Activated naive CD4-positive, alpha-beta T cell treated with anti-CD3 and anti-CD28 coated beads, Interleukin-2, amount 10 ng/mL, durations not matched to agents 7 days and 5 days (primary cell): ENCODE measurements at places on chromosomes 4 and X.
A peak's percentile ranks its signal among the peaks of the same experiment; 100 is the strongest.

DNA sequence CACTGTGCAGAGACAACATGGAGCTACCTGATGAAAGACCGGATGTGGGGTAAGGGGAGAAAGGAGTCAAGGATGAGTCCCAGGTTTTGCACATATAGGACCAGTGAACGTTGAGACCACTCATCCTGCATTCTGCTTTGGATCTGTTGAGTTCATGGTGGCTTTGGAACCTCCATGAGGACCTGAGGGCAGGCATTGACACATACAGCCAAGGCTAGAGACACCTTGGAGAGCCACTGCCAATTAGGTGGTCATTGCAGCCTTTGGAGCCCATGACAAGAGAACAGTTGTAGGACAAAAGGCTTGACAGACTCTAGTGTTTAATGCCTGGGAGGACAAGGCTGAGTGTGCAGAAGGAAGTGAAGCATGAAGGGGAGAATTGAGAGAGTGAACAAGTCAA lies 87.9 kb downstream of the STK32B start:
- DNase-seq, result no peak

GRCh38 chr4:101102114-101102742 lies 245.1 kb downstream of the PPP3CA start:
- DNase-seq, result no peak

- DNase-seq, result no peak
These were observed 131.3 kb downstream of the FAAH2 start for GRCh38 chrX:57417827-57418226.

- DNase-seq, result no peak
These were observed 11.3 kb upstream of the RTL5 start for GRCh38 chrX:72142794-72143608.

DNA sequence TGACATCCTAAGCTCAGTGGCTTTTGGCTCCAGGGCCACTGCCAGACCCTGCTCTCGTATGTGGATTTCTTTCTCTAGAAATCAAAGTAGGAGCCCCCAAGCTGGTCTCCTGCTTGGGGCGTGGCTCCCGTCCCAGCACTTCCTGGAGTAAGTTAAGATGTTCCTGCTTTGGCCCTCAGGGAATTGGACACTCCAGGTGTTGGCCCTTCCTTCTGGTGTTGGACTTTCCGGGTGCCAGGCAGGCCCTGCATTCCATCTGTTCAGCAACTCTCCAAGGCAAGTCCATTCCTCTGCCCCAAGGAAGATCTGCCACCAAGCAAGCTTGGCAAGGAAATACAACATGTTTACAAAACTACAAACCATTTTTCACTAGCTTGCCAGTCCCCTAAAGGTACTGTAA lies 22.1 kb upstream of the GPC4 start:
- no peak for DNase-seq

DNA sequence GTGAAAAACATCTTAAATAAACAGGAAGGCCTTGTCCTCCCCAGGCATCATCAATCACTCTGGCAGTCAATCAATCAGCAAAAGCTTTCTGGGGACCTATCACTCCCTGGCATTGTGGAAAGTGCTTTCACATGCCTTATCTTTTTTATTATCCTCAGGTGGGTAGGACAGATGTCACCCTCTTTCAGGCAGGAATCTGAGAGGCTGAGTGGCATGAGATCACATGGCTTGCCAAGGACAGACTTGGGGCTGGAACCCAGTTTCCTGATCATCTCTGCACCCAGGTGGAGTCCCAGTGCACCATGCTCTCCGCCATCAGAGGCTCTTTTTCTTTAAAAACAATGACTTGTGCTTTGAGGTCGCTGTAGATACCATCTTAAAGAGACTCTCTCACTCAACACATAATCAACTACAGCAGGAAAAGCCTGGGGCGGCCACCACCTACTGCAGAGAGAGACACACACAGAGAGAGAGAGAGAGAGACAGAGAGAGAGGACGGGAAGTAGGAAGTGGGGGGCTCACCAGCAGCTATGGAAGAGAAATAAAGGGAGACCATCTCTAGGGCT lies 282.7 kb downstream of the PTTG2 start:
- peak; percentile 49 for DNase-seq

DNA sequence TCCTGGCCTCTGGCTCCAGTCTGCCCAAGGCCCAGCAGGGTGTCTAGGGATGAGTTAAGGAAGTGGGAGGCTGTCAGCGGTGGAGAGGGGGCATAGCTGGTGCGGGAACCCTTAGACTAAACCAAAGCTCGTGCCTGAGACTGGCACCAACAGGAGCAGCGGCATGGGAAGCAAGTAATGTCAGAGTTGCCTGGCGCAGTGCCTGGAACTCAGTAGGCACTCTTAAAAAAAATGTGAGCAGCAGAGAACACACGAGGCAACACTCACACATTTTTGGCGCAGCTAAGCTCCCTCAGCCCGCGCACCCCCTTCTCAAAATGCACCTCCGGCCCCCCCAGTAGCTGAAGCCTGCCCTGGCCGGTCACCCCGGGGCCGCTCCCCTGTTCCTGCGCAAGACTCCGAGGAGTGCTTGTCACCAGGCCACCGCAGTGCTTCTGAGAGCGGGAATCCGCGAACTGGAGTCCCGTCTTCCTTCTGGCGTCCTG lies 583 bp downstream of the GABRE start:
- DNase-seq, result no peak

- DNase-seq, result peak; percentile 44
These were observed 1.7 kb downstream of the CTBP1 start for GRCh38 chr4:1246901-1247863.

- no peak for DNase-seq
These were observed 39.3 kb upstream of the FHDC1 start for GRCh38 chr4:152896811-152897210.

DNA sequence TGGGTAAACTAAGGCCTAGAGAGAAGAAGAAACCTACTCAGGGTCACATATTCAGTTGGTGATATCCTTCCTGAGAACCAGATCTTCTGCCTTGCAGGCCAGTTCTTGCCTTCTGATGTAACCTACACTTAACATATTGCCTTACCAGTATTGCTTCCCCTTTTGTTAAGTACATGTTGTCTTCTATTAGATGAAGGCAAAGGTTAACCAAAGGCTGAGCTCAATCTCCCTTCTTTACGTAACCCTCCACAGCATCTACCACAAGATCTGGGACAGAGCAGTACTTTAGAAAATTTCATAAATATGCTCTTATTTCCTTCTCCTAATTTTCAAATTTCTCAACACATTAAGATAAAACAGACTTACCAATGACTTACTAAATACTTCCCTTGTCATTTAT lies 474.4 kb downstream of the SH2D1A start:
- DNase-seq, result no peak

DNA sequence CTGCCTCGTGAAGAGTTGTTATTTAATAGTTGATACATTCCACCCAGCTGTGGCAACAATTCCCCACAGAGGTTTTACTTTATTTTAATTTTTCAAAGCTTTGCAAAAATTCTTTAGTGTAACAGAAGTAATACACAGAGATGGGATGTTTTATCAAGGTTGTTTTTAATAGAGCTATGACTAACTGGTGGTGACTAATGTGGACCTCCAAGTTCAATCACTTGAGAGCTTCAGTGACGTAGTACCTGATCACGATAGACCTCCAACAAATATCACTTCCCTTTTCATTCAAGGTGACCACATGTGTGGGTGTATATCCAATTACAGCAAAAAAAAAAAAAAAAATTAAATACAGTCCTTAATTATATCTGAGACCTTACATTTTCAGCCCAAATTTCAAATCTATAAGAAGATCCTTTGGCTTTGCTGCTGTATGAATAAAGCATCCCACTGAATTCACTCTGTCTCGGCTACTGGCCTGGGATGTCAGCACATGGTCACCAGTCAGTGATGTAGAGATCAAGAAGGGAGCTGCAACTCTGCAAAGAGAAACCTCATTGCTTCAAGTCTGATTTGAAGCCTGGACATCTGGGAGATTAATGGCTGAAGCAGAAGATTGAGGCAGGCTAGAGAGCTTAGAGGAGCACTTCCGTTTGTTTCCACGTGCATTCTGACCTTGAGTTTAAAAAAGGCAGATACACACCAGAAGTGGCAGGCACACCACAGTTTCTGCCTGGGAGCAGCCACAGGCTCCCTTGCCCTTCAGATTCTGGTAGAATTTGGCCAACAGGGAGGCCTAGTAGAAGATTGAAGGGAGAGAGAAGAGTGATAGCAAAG lies 345.9 kb upstream of the NOCT start:
- no peak for DNase-seq

DNA sequence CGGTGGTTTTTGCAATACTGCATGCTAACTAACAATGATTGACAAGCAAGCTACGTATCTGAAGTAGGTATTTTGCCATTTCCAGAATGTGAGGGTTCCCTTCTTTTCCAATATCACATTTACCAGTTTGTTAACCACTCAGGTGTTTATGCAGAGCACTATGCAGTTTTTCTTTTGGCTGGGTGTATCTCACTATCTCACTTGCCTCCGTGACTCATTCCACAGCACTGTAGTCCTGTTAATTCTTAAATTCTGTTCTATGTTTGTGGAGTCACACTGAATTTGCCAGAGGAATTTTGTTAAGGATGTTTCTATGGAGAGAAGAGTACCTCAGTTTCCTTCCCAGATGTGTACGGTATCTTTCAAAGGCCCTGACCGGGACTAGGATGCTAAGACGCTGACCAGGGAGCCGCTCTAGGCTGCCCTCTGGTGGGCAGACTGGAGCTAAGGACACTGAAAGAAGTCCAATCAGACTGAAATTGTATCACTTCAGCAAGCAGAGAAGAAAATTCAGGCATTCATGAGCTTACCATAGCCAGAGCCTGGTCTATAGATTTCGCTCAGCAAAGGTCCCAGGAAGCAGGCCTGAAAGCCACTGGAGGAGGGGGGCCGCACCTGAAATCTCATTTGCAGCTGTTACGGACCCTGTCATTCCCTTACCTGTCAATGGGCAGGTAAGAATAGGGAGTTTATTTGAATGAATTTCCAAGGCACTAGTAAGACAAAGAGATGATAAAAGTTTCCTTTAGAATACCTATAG lies 388.4 kb upstream of the SPOCK3 start:
- DNase-seq, result peak; percentile 35

GRCh38 chrX:13658602-13659001 lies 5.7 kb downstream of the TCEANC start:
- DNase-seq, result no peak

DNA sequence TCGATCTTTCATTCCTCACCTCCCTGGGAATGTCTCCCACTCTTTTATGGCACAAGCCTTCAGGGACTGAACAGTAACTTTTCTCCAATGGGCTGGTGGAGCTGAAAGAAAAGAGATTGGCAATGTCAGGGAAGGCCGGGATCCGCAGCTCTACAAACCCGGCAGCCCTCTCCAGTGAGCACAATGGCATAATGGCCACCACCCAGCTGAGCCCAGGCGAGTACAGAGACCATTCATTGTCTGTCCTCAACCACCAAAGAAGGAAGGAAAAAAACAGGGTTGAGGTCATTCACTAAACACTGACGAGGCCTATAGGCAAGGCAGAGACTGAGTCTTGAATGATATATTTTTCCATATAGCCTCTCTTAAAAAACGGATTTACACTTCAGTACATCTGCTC lies 3.6 kb downstream of the GEMIN8 start:
- no peak for DNase-seq

- no peak for DNase-seq
These were observed 448.1 kb downstream of the ADGRL3 start for GRCh38 chr4:61648264-61648663.

DNA sequence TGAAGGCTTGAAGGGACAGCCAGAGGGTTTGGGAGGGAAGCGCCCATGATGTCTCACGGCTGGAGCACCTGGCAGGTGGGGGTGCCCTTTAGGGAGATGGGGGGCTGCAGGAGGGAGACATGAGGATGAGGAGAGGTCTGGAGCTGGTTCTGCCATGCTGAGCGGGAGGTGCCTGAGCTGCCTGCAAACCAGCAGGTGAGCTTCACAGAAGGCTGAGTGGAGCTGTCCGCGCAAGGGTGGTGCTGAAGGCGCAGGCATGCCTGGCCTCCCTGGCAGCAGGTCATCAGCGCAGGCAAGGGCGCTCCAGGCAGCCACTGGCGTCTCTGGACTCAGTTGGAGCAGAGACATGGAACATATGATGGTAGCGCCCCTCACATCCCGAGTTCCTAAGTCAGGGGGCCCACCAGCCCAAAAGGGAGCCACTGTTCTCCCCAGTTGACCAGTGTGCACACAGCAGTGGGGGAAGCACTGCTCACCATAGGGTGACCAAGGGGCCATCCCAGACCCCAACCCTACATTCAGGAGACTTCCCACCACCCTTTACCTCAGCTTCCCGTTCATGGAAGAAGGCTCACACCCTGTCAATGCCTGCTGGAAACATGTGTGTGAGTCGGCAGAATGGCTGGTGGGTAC lies 25.8 kb downstream of the ADRA2C start:
- DNase-seq, result peak; percentile 69

- no peak for DNase-seq
These were observed 1.6 kb downstream of the PAPSS1 start for GRCh38 chr4:107718351-107718965.

GRCh38 chrX:18696653-18697052 lies 10.8 kb upstream of the PPEF1 start:
- DNase-seq, result no peak

DNA sequence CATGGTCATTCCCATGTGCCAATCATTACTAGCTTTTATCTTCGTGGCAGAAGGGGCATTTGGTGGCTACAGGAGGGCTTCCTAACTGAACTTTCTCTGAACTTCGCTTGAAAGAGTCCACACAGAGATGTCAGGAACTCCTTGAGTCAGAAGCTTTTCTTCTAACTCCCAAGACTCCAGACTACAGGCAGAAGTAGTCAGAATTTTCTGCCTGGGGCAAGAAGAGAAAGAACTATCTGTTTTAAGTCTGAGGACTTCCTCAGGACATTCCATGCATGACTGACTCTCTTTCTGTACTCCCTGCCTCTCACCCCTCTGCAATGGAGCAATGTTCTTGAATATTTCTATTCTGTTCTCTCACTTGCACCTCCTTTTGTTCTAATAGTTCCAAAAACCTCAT lies 170.5 kb upstream of the TBC1D9 start:
- no peak for DNase-seq

DNA sequence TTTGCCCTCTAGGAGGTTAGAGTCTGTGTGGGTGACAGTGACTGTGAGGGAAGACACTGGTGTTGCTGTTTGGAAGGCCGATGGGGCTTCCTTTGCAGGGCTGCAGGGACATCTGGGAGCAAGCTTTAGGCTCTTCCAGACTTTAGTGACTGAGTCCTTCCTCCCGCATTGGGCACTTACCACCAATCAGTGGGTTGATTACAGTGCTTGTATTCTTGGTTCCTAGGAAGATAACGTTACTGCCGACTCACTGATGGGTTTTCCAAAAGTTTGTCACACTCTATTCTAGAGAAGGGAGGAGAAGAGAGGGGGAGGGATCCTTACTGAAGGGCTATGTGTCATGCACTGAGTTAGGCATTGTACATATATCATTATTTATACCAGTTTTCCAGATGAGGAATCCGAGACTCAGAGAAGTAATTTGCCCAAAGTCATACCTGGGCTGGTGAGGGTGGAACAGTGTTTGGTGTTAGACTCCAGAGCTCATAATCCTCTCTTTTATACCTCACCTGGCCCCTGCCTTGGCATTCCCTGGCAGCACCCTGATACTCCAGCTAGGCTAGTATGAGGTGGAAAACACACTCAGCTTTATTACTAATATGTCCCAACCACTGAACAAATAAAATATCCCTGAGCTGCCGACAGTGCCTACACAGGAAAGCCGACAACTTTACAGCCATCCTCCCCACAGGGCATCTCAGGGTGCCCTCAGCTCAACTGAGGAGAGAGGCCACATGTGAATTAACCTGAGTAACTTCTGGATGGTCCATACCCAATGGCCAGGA lies 3.8 kb downstream of the CHST7 start:
- no peak for DNase-seq
